MG63 (cell line): ENCODE measurements at places on chromosomes 1 and 21. TPM values are rescaled to one million over a fixed set of nuclear protein-coding genes. Genes with fewer than 3 reads are reported as not detected.

HPDL gene
- total RNA-seq, result 3.2 and 7.1 TPM in 2 replicates

ETV3L gene
- total RNA-seq, result not detected in 2 replicates

ORC1 gene
- total RNA-seq, result 16.0 and 23.1 TPM in 2 replicates

SYCP1 gene
- not detected in 2 replicates for total RNA-seq

KRTAP19-1 gene
- total RNA-seq, result not detected in 2 replicates

RNU1-4 gene
- not detected in 2 replicates for total RNA-seq

BCL10 gene
- 11.3 and 24.9 TPM in 2 replicates for total RNA-seq
